G401 (cell line): ENCODE measurements at places on chromosomes 6 and 20. TPM values are rescaled to one million over a fixed set of nuclear protein-coding genes. Genes with fewer than 3 reads are reported as not detected.

COL19A1 gene
- total RNA-seq: not detected in 2 replicates

- DNase-seq: no peak
Measured at GRCh38 chr20:32501709-32502108, 83.4 kb downstream of the NOL4L start.

OR2H1 gene
- total RNA-seq: not detected in 2 replicates

DNA sequence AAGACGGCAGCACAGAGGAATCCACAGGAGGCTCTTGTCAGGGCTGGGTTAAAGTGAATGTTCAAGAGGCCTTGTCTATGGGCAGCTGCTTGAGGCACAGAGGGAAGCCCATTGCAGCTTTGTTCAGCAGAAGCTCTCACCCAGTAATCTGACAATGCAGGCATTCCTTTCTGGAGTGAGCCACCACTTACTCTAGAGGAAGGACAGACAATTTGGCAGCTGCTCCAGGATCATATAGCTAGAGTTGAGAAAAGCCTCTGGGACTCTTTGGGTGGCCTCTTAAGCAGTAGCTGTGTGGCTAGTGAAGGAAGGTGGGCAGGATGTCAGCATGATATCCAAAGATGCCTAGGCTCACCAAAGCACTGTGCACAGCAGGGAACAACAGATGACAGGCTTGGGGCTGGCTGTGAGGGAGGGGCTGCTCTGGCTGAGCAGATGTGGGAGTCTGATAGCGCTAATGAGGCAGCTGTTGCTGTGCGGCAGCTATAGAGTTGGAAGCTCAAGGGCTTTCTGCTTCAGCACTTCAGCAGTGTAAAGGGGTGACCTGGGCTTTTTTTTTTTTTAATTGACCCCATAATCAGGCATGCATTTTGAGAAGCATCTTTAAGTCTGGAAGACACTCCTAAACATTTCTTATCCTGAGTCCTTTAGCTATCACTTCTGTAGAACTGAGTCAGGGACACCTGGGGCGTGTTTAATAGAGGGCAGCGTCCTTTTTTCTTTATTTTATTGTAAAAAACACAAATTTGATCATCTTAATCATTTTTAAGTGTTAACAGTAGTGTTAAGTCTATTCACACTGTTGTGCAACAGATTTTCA is 27.2 kb downstream of the CMTR1 start:
- DNase-seq: no peak

DNA sequence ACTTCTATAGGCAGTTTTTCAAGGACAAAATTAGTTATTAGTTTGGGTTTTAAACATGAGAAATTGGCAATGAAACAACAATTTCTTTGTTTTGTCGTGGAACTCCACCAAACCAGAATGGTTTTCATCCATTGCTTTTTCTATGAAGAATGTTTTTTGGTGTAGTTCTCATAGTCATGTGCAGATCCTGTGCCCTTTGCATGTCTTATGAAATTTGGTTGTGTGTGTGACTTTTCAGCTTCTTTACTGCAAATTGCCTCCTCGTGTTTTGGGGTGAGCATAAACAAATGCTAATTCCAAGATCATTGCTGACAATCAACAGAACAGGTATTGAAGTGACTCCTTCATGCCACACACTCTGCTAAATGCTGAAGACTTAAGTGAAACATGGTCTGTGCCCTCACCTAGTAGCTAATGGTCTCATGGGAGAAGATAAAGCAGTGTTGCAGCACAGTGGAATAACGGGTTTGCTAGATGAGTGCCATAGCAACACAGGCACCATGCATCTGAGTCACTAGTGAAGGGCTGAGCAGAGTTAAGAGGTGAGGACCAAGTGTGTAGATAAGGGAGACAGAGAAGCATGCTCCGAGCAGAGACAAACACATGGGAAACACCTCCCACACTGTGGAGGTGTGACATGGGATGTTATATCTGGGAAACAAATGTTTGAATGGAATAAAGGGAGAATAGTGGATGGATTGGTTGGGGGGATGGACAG is 120.0 kb downstream of the SLC16A10 start:
- no peak for DNase-seq

DNA sequence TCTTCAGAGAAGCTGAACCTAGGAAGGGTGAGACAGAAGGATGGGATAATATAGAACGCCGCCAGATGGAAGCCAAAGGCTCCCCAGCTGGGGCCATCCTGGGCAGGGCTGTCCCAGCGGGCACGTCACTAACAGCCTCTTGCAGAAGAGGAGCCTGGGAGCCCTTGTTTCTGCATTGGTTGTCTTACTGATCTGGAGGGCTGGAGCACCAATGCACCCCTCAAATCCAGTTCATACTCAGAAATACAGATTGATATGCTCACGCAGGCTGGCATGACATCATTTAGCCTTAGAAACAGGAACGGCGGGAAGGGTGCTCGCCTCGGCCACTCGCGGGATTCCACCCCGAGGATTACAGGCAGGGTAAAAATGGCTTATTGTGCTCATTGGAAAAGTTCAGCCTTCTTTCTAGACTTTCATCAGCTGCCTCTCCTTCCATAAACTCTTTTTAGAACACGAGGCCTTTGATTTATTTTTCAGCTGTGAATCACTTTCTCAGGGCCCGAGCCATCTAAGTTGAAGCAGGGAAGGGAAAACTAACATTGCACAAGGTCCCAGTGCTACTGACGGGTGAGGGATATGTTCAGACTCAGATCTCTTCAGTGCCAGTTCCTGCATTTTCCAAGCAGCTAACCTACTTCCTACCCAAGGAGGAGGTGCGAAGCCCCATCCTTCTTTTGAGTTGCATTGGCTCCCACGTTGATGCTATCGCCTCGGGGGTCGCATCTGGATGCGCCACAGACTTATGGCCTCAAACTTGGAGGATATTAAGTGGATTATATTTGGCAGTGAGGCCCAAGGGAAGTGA is 82.3 kb downstream of the GMPR start:
- peak; percentile 78 for DNase-seq

DNA sequence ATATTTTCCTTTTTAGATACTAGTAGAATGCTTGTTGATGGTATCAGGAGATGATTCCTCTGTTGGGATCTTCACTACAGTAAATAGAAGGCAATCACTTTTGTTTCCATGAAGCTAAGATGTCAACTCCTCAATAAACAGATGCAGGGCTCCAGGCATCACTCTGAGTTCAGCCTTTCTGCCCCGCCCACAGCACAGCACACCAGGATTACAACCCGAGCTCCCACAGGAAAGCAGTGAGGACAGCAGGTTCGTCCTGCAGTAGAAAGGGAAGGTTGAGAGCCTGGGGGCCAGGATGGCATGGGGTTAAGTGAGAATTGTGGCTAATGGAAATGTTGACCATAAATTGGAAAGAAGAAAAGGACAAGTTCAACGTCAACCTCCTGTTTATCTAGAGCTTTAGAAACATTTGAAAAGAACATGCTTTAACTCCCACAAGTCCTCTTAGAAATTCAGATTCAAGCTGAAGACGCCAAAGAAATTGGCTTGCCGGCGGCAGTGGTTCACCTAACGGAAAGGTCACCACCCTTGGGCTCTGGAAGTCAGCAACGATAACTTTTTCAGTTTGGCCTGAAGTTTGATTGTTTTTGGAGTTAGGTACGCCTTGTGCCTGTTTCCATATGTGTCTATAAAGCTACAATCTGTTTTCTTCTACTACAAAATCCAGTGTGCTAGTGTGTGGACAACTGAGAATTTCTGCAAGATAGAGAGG is 144.4 kb upstream of the PDE10A start:
- no peak for DNase-seq

CYP24A1 gene
- total RNA-seq: 0.27 TPM in 1 of 2 replicates, not detected in the other

- DNase-seq: no peak
Measured at GRCh38 chr20:51183451-51183850, 160.5 kb upstream of the KCNG1 start.

WFDC2 gene
- total RNA-seq: not detected in 2 replicates

GRCh38 chr6:93679836-93680235 is 260.5 kb upstream of the EPHA7 start:
- DNase-seq: no peak

SIRPG gene
- not detected in 2 replicates for total RNA-seq

DNA sequence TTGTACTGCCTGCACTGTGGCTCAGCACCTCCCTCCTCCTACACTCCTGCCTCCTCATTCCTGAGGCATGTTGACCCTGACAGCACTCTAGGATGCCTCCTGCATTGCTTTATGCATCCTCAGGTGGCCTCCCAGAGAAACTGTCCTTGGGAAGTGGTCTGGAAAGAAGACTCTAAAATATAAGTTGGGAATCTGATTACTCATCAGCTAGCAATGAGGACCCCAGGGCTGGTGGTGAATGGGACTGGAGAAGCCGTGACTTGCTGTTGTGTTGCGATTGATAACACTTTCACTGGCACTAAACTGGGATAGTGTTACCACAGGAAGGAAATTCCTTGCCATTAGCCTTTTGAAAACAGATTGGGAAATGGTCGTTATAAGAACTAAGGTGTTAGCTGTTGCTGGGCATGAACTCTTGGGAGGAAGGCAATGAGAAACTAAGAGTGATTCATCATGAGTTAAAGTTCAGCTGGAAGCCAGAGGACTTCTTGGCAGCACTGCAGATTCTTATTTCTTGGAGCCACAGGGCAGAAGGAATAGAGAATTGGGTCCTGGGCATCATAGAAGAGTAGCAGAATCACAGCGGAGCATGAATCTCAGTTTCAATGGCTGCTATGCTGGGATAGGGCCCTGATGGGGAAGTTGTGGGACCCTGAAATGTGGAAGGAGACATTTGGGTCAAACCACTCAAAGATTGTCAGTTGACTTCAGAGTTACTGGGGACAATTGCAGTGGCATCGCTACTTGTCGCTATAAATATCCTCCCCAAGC is 10.1 kb upstream of the SIRPD start:
- no peak for DNase-seq

GRCh38 chr6:126302191-126302590 is 37.7 kb upstream of the CENPW start:
- no peak for DNase-seq

- no peak for DNase-seq
Measured at GRCh38 chr6:100485268-100485667, 20.5 kb upstream of the SIM1 start.

DNA sequence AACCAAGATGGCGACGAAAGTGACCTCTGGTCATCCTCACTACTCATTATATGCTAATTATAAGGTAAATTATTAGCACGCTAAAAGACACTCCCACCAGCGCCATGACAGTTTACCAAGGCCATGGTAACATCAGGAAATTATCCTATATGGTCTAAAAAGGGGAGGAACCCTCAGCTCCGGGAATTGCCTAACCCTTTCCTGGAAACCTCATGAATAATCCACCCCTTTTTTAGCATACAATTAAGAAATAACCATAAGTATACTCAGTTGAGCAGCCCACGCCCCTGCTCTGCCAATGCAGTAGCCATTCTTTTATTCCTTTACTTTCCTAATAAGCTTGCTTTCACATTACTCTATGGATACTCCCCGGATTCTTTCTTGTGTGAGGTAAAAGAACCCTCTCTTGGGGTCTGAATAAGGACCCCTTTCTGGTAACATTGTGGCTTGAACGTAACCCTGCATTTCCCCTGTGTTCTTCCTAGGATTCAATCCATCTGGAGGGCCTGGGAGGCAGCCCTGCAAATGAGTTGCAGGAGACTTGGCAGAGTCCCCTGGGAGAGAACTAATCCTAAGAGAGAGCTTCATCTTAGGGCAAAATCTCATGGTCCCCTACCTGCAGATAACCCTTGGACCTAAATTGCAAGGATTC is 225.6 kb upstream of the JARID2 start:
- no peak for DNase-seq

DNA sequence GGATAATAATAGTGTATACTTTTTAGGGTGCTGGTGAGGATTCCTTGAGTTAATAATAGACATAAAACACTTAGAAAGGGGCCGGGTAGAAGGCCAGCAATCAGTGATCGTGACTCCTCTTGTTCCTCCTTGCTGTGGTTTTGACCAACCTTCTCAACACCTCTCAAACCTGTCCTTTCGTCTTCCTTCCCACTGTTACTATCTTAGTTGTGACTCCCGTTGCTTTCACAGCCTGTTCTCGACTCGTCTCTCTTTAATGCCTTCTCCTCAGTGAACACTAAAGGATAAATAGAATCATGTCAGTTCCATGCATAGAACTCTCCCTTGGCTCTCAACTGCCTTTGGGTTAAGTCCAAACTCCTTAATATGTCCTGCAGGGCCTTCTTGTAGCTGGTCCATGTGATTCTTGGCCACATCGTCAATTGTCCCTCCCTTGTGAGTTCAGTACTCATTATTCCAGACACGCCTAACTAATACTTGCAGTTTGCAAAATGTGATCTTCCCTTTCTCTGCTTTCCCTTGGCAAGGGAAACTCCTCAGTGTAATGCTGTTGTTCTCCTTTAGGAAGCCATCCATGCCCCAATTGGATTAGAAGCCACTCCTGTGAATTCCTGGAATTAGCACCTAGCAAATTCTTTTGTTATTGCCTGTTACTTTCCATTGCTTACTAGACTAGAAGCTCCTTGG is 164.9 kb downstream of the UTRN start:
- no peak for DNase-seq

DNA sequence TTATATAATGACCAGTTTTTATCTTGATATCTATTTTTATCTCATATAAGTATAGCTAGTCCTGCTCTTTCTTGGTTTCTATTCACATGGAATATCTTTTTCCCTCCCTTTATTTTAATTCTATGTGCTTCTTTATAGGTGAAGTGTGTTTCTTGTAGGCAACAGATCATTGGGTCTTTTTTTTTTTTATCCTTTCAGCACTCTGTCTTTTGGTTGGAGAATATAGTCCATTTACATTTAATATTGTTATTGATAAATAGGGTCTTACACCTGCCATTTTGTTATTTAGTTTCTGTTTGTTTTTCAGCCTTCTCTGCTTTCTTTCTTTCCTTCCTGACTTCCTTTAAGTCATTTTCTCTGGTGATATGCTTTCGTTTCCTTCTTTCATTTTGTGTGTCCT is 22.2 kb upstream of the LAMA2 start:
- DNase-seq: no peak

GRCh38 chr6:91013511-91013910 is 426.6 kb upstream of the MAP3K7 start:
- no peak for DNase-seq

DNA sequence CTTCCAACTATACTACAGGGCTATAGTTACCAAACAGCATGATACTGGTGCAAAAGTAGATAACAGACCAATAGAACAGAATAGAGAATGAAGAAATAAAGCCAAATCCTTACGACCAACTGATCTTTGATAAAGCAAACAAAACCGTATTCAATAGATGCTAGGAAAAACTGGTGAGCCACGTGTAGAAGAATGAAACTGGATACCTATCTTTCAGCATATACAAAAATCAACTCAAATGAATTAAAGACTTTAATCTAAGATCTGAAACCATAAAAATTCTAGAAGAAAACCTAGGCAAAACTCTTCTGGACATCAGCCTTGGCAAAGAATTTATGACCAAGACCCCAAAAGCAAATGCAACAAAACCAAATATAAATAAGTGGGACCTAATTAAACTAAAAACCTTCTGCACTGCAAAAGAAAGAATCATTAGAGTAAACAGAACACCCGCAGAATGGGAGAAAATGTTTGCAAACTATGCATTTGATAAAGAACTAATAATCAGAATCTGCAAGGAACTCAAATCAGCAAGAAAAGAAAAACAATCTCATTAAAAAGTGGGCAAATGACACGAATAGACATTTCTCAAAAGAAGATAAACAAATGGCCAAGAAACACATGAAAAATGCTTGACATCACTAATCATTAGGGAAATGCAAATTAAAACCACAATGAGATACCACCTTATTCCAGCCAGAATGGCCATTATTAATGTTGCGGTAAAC is 109.8 kb downstream of the TAF4 start:
- DNase-seq: no peak

OTOR gene
- total RNA-seq: not detected in 2 replicates
